Kidney (tissue), 22 donors: ENCODE measurements at places on chromosomes 6 and 20. TPM values are rescaled to one million over a fixed set of nuclear protein-coding genes. Genes with fewer than 3 reads are reported as not detected.

GRCh38 chr6:49264496-49264895 is 198.6 kb downstream of the MMUT start:
- no peak for DNase-seq

GRCh38 chr20:48247961-48248360 is 462.7 kb upstream of the SULF2 start:
- no peak for DNase-seq

The HLA-G gene
- 0.35 TPM for total RNA-seq

The TBX18 gene
- 4.1 TPM for total RNA-seq

GRCh38 chr6:106561686-106562405 is 67.5 kb downstream of the RTN4IP1 start:
- DNase-seq = no peak

DNA sequence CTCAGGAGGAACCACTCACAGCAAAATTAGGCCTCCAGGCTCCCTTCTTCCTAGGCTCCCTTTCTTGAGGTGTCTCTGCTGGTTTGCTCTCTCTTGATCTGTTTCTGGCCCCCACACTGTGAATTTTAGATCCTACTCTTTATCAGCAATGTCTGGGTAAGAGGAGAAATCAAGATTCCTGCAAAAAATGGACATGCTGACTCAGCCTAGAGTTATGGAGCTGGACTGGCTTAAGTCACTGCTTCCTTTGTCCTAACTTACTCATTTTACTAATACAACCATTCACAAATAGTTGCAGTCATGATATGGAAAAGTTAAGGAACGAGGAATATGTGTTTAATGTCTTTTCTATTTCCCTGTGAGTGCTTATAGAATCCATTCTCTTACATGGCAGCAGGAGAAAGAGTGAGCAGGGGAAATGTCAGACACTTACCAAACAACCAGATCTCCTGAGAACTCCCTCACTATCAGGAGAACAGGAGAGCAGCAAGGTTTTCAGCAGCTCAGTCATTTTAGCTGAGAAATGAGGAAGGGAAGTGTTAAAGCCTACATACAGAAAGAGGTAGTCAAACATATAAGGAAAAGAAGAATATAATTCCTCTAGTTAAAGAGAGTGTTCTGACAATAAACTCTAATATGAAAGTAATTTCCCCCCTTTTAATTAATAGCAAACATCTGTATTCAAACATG is 160.8 kb downstream of the PDE7B start:
- DNase-seq = no peak

GRCh38 chr6:63509652-63510352 is 62.5 kb upstream of the LOC128125822 start:
- DNase-seq = no peak

The NMBR gene
- not detected for total RNA-seq

The GATA5 gene
- total RNA-seq = 1.0 TPM

GRCh38 chr6:11251553-11252360 is 19.3 kb upstream of the NEDD9 start:
- no peak for DNase-seq

DNA sequence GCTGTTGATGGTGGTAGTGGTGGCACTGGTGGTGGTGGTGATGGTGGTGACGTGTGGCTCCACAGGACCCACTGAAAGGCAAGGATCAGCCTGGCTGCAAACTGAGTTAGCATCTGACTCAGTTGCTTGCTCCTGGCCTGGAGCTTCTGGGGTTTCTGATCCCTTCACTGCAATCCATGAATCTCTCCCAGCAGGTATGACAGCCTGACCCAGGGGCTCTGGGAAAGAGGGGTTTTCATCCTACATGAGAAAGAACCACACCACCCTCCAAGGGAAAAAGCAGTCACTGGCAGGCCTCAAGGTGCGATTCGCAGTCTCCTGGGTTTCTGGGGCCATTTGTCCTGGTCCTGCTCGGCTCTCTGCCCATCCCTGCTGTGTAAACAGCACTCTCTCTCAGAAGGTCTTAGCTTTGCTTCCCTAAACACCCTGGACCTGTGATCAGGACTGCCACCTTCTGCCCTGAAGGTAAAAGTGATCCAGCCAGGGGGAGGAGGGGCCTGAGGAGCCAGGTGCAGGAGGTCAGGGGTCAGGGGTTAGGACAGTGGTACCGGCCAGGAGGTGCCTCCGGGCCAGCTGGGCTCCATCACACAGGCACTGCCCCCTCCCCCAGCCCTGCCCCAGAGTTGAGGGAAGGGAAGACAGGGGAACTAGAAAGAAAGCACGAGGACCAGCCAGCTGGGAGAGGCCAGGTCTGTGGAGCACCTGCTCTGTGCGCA is 152.0 kb downstream of the BMP7 start:
- DNase-seq = peak; percentile 56

DNA sequence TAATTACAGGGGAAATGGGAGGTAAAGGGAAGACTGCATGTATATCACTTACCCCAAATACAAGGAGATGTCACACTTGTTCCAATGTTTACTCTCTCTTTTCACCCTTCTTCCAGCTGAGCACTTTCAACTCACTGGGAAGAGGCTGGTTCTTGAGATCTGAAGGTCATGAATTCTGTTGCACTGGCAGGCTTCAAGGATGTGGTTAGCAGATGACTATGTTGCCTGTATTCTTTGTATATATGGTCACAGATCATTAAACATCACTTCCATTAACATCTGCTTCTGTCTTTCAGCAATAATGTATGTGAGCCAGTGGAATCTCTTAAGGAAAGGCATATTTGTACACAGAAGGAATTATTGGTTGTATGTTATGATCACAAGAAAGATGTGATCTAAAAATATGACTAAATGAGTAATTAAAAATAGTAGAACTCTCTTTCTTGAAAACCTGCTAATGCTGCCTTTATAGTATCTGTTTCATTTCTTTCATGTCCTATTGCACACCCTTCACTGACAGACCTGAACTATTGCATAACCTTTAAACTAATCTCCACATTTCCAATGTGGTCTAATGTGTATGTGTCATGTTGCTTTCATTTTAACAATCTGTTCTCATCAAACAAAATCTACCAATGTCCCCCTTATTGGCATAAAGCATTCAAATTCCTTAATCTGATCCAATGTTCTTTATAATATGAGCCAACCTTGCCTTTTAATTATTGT is 131.4 kb upstream of the EPHA7 start:
- DNase-seq = no peak

DNA sequence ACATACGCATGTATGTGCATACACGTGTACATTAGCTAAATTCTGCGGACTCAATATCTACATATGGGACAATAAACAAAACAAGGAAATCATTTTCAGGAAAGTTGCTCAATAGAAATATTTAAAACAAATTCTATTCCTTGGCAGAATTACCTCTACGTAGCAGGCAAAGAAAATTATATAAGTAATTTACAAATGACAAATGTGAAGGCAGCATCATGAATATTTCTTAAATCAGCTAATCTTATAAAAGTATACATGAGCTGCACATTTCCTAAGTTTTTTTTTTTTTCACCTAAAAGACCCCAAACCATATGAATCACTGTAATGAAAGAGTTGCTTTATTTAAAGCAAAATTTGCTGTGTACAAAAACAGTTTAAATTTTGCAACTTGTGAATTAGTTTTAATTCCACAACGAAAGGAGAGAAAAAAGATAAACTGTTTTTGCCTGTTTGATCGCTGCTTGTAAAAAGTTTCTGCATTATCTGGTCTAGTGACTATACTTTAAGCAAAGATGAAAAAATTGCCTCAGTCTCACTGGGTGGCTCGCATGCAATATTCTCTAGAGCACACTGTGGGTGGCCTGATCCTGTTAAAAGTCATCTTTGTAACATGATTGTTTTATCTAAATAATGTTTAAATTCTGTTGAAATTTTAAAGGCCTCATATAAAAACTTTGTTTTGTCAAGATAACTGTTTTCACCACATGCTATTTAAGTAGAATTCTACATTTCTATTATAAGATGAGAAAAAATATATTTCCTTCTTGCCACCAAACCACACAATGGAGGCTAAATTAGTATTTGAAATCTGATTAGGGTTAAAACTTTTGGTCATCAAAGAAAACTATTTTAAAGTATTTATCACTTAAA is 57.1 kb downstream of the HUS1B start:
- no peak for DNase-seq

- no peak for DNase-seq
These were observed 66.2 kb upstream of the BEND6 start for GRCh38 chr6:56888687-56889086.

DNA sequence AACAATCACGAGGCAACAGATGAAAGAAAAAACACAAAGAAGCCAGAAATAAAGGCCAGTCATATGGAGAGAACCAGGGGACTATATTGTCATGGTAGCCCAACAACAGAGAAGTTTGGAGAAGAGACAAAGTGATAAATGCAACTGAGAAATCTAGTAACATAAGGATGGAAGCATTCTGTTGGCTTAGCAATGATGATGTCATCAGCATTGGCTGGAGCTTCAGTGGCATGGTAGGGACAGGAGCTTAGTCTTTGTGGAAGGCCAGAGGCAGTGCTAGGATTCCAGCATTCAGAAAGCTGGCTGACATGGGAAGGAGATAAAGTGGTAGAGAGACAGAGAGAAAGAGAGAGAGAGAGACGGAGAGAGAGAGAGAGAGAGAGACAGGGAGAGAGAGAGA is 276.4 kb downstream of the TRDN start:
- no peak for DNase-seq

GRCh38 chr6:135173242-135173988 is 7.7 kb upstream of the MYB start:
- DNase-seq = no peak

DNA sequence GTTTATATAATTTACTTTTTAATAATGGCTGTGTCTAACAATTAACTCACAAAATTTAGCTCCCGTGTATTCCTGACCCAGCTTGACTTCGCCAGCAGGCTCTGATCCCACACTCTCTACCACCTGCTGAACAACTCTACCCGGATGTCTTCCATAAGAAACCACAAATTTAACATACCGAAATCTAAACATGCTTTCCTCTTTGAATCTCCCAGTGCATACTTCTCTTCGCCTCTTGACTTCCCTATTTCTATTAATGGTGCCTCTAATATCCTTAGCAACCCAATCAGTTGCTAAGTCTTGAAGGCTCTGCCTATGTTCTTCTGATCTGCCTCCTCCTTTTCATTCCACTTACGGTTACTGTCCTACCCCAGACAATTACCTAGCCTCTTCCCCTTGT is 4.6 kb upstream of the MYB start:
- DNase-seq = no peak

The TMC2 gene
- total RNA-seq = not detected

The LPA gene
- total RNA-seq = not detected

- no peak for DNase-seq
These were observed 13.4 kb upstream of the SERPINB1 start for GRCh38 chr6:2855061-2855519.

The SPDEF gene
- 0.19 TPM for total RNA-seq

The HUS1B gene
- 1.2 TPM for total RNA-seq

The SIRPG gene
- 2.5 TPM for total RNA-seq

The STMND1 gene
- total RNA-seq = not detected

The CALHM4 gene
- total RNA-seq = not detected

DNA sequence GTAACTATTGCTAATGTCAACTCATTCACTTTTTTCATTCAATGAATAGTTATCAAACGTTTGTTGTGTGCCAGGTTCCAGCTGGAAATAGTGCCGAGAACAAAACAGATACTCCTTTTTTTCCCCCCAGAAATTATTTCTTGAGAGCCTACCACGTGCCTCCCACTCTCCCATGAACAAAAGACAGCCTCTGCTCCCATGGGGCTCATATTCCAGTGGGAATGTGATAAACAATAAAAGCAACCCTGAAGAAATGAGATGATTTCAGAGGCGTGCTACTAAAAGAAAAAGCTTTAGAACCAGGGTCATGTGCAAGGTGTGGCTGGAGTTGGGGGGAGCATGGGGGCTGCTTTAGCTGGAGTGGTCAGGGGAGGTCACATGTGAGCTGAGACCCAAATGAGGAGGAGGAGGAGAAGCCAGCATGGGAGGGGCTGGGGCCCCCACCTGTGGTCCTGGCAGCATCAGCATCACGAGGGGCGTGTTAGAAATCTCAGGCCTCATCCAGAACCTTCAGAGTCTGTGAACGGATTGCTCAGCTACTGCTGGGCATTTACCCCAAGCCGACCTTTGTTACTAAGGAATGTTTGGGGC is 157.4 kb downstream of the EYA2 start:
- DNase-seq = no peak

DNA sequence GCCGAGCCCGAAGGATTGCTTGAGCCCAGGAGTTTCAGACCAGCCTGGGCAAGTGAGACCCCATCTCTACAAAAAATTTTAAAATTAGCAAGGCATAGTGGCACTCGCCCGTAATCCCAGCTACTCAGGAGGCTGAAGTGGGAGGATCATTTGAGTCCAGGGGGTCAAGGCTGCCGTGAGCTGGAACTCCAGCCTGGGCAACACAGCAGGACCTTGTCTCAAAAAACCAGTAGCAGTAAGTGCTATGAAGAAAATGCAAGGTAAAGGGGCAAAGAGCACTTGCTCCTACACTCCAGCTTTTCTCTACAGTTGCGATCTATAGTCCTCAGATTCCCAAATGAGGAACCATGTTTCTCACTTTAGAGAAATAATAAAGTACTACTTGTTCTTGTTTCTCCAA is 1.8 kb upstream of the DDX39B start:
- DNase-seq = no peak

The EEF1A2 gene
- total RNA-seq = 18.1 TPM

The LY6G6C gene
- total RNA-seq = not detected

DNA sequence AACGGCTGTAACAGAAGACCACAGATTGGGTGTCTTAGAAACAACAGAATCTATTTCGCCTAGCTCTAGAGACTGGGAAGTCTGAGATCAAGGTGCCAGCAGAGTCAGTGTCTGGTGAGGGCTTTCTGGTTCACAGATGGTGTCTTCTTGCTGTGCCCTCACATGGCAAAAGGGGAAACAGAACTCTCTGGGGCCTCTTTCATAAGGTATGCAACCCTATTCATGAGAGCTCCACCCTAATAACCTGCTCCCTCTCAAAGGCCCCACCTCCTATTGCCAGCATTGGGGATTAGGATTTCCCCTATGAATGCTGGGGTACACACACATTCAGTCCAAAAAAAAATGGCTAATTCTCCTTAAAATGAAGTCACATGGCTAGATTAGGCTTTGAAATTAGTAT is 10.0 kb downstream of the TXNDC5 start:
- no peak for DNase-seq

GRCh38 chr20:39638731-39639130 is 676.6 kb downstream of the DHX35 start:
- DNase-seq = peak; percentile 73

DNA sequence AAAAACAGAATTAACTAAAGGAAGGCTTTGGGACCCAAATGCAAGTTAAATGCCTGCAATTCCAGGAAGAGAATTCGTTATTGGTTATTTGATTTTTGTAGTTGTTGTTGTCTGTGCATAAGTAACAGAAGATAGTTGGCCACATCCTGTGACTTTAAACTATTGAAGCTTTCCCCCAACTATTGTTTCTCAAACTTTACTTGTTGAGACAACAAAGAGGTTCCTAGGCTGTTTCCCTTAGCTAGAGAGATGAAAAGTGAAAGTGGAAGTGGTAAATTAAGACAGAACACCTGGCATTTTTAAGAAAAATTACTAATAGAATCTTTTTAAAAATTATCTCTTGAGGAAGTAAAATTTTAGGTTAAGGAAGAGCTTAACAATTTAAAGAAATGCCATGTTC is 525.2 kb downstream of the PKHD1 start:
- DNase-seq = no peak

GRCh38 chr6:84095156-84095555 is 61.6 kb downstream of the MRAP2 start:
- no peak for DNase-seq

The SIRPB1 gene
- 8.2 TPM for total RNA-seq

The AIF1 gene
- 44.1 TPM for total RNA-seq

- DNase-seq = no peak
These were observed 732.5 kb downstream of the KIF16B start for GRCh38 chr20:15840636-15841301.
